Lung (tissue), 17 donors: ENCODE measurements at places on chromosomes 5 and 9. TPM values are rescaled to one million over a fixed set of nuclear protein-coding genes. Genes with fewer than 3 reads are reported as not detected.

GRCh38 chr9:131276891-131277286, 579 bp upstream of the FAM78A start:
- no peaks in the 10 kb centered on the region for H3K36me3 ChIP-seq
- H3K4me1 ChIP-seq: no peaks in the 10 kb centered on the region
- no peak for DNase-seq
- H3K27me3 ChIP-seq: peaks cover 21% of the 10 kb centered on the region
- peak overlapping the region; percentile 95 for H3K27ac ChIP-seq

GRCh38 chr5:164345173-164345849, 839.9 kb downstream of the MAT2B start:
- H3K27me3 ChIP-seq: no peaks in the 10 kb centered on the region
- H3K36me3 ChIP-seq: no peaks in the 10 kb centered on the region
- H3K4me3 ChIP-seq: no peak overlapping the region
- DNase-seq: no peak
- no peak overlapping the region for H3K27ac ChIP-seq
- H3K4me1 ChIP-seq: no peaks in the 10 kb centered on the region

DNA sequence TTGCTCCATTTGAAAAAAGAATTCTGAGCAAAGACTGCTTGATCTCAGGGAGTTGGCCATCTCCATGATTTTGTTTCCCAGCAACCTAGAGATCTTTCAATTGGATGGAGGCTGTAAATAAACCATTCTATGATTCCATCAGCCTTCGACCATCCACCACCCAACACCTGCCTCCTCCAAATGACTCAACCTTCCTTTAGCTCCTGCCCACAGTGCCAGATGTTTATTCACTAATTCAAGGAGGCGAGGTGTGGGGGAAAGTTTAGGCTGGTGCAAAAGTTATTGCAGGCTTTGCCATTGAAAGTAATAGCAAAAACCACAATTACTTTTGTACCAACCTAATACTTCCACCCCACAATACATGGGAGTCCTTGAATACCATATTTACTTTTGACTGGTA, 327.5 kb downstream of the CAAP1 start:
- no peak for DNase-seq
- no peaks in the 10 kb centered on the region for H3K36me3 ChIP-seq
- no peaks in the 10 kb centered on the region for H3K27me3 ChIP-seq
- peaks cover 3% of the 10 kb centered on the region for H3K4me1 ChIP-seq
- H3K27ac ChIP-seq: no peak overlapping the region

- H3K27ac ChIP-seq: no peak overlapping the region
- no peaks in the 10 kb centered on the region for H3K36me3 ChIP-seq
- H3K27me3 ChIP-seq: no peaks in the 10 kb centered on the region
- DNase-seq: no peak
- H3K4me1 ChIP-seq: no peaks in the 10 kb centered on the region
Observed at GRCh38 chr5:98631311-98632054, 142.0 kb upstream of the RGMB start.

DNA sequence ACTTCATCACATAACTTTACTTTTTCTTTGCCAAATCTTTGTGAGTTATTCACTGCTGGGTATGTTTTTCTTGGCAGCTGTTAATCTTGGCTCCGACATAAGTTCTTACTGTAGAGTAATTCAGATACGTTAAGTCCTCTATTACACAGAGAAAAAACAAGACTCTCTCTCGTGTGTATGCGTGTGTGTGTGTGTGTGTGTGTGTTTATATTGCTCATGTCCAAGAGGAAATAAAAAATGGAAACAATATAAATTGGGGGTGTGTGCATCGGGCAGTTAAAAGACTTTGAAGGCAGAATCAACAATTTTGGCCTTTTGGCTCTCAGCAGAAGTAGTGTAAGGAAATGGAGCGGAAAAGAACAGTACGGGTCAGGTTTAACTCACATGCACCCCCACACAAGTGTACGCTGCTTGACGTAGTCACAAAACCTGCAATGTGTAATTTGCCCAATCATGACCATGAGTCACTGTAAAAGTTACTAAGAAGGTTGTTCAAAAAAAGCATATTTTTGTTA, 67.2 kb upstream of the IFNE start:
- H3K27me3 ChIP-seq: peaks cover 9% of the 10 kb centered on the region
- H3K27ac ChIP-seq: no peak overlapping the region
- H3K4me3 ChIP-seq: no peak overlapping the region
- DNase-seq: peak; percentile 86
- no peaks in the 10 kb centered on the region for H3K36me3 ChIP-seq

- H3K27ac ChIP-seq: no peak overlapping the region
- H3K4me1 ChIP-seq: peaks cover 54% of the 10 kb centered on the region
- no peaks in the 10 kb centered on the region for H3K27me3 ChIP-seq
- peaks cover 6% of the 10 kb centered on the region for H3K36me3 ChIP-seq
- peak; percentile 56 for DNase-seq
Observed at GRCh38 chr5:78889369-78890140, 95.6 kb downstream of the ARSB start.

DNA sequence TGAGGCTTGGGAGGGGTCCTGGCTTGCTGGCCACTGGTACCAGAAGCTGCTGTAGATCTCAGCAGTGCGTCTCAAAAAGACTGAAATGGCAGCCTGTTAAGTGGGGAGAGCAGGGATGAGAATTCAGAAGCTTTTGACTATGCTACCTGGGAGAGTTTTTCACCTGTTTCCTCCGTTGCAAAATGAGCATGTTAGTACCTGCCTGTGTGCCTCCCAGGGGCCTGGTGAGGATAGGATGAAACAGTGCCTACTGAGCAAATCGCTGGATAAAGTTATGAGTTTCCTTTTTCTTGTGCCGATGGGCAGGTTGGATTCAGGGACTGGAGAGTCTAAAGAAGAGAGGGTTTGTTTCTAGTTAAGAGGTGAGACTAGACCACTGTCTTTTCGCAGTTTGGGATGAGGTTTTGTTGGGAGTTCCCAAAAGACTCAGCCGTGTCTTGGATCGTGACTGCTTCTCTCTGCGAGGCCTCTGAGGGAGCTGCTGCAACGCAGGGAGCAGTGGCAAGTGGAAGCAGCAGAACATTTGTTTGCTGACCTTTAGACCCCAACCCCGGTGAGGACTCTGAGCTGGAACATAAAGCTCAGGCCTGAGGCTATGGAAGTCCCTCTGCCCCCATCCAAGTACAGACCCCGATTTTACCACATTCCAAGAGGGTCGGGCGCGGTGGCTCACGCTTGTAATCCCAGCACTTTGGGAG, 1.4 kb downstream of the RALGPS1 start:
- H3K36me3 ChIP-seq: no peaks in the 10 kb centered on the region
- no peak overlapping the region for H3K4me3 ChIP-seq
- no peaks in the 10 kb centered on the region for H3K27me3 ChIP-seq
- DNase-seq: no peak

- H3K36me3 ChIP-seq: peaks cover 5% of the 10 kb centered on the region
- H3K4me1 ChIP-seq: no peaks in the 10 kb centered on the region
- H3K4me3 ChIP-seq: no peak overlapping the region
- no peaks in the 10 kb centered on the region for H3K27me3 ChIP-seq
Observed at GRCh38 chr5:34843497-34843896, 4.5 kb downstream of the TTC23L start.

- H3K4me1 ChIP-seq: no peaks in the 10 kb centered on the region
- H3K27ac ChIP-seq: no peak overlapping the region
- no peaks in the 10 kb centered on the region for H3K27me3 ChIP-seq
- H3K4me3 ChIP-seq: no peak overlapping the region
- no peak for DNase-seq
- H3K36me3 ChIP-seq: no peaks in the 10 kb centered on the region
Observed at GRCh38 chr5:143601917-143602333, 198.4 kb upstream of the NR3C1 start.

- no peaks in the 10 kb centered on the region for H3K36me3 ChIP-seq
- no peak overlapping the region for H3K27ac ChIP-seq
- no peak overlapping the region for H3K4me3 ChIP-seq
- H3K4me1 ChIP-seq: no peaks in the 10 kb centered on the region
Observed at GRCh38 chr9:137439158-137439714, 1.9 kb downstream of the ENTPD8 start.

DNA sequence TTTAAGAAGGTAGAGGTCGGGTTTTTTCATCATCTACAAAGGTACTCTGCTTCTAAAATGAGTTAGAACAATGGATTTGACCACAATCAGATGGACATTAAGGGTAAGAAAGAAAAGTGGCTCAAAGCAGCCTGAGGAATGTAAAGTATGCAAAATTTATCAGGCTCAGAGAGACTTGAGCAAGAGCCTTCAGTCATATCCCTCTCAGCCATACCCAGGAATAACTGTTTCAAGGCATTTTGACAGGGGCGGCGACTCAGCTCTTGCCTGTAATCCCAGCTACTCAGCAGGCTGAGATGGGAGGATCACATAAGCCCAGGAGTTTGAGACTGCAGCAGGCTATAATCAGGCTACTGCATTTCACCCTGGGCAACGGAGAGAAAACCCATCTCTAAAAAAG, 38.8 kb upstream of the ANXA2R start:
- H3K36me3 ChIP-seq: peaks cover 12% of the 10 kb centered on the region
- H3K27ac ChIP-seq: no peak overlapping the region
- no peaks in the 10 kb centered on the region for H3K4me1 ChIP-seq

GRCh38 chr5:22852807-22853660, at the start of gene CDH12:
CDH12 (minus strand) TSS chr5:22853344.
- H3K36me3 ChIP-seq: no peaks in the 10 kb centered on the region
- H3K27ac ChIP-seq: no peak within 1 kb of the TSS
- peak; percentile 52 for DNase-seq
- no peak within 1 kb of the TSS for H3K4me3 ChIP-seq
- peaks cover 30% of the 10 kb centered on the region for H3K27me3 ChIP-seq
- H3K4me1 ChIP-seq: no peaks in the 10 kb centered on the region

- DNase-seq: no peak
- no peak overlapping the region for H3K27ac ChIP-seq
- H3K27me3 ChIP-seq: no peaks in the 10 kb centered on the region
- H3K36me3 ChIP-seq: no peaks in the 10 kb centered on the region
- H3K4me3 ChIP-seq: no peak overlapping the region
- peaks cover 15% of the 10 kb centered on the region for H3K4me1 ChIP-seq
Observed at GRCh38 chr5:65475895-65476294, 5.8 kb downstream of the ADAMTS6 start.

GRCh38 chr5:125376059-125376641, 629.7 kb upstream of the ZNF608 start:
- no peak for DNase-seq
- H3K27ac ChIP-seq: no peak overlapping the region
- H3K36me3 ChIP-seq: no peaks in the 10 kb centered on the region
- H3K4me1 ChIP-seq: no peaks in the 10 kb centered on the region
- H3K4me3 ChIP-seq: no peak overlapping the region

DNA sequence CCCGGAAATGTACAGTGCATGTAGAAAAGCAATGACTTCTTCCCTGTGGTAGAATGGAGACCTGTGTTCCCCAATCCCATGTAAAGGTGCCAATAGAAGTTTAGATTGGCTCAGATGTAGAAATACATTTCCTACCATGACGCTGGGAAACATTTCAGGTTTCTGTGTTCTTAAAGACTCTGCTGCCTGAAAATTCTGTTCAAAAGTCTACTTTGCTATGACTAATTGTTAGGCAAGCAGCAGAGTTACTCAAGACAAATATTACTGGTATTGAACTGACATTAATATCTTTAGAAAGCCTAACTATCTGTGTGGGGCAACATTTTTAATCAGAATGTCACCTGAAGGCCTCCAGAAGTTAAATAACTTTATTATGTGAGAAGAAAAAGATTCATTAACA, 75.5 kb upstream of the ELL2 start:
- H3K27me3 ChIP-seq: no peaks in the 10 kb centered on the region
- no peaks in the 10 kb centered on the region for H3K36me3 ChIP-seq
- H3K27ac ChIP-seq: no peak overlapping the region
- H3K4me3 ChIP-seq: no peak overlapping the region

DNA sequence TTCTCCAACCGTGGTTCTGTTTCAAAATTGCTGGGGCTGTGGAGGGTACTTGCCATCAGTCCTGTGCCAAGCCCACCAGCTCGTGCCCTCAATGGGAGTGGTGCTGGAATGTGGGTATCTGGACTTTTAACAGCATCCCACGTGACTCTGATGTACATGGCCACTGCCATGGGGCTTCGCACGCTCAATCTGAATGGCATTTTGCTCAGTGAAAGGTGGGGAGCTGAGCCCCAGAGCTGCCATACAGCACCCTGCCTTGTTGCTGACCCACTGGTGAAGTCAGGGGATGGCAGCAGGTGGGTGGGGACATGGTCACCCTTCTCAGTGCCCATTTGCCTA, 16.6 kb upstream of the SYNPO start:
- peak overlapping the region; percentile 80 for H3K27ac ChIP-seq
- no peak for DNase-seq
- H3K36me3 ChIP-seq: no peaks in the 10 kb centered on the region
- H3K4me1 ChIP-seq: peaks cover 12% of the 10 kb centered on the region

DNA sequence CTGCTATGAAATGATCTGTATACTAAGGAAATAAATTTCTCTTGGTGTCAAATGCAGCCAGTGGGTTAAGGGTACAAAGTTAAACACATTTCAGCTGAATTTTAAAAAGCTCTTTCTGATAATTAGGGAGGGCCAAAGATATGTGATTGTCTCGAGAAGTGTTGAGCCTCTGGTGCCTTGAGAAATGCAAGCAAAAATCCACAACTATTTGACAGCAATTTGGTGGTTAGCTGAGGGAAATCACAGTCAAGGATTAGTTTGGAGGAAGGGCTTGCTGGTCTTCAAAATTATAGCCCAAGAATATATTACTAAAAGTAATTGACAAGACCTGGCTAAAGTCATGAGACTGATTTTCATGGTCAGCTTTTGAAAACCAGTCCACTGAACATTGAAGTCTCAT, 255.7 kb upstream of the PPP1R2B start:
- no peaks in the 10 kb centered on the region for H3K27me3 ChIP-seq
- H3K27ac ChIP-seq: no peak overlapping the region
- no peak overlapping the region for H3K4me3 ChIP-seq
- no peak for DNase-seq
- H3K4me1 ChIP-seq: peaks cover 27% of the 10 kb centered on the region

ADRB2 gene
- total RNA-seq: 8.0 TPM

PCDHA13 gene
- 0.77 TPM for total RNA-seq

CKMT2 gene
- 2.8 TPM for total RNA-seq

CARTPT gene
- total RNA-seq: not detected

WDR38 gene
- total RNA-seq: 28.9 TPM

NPR3 gene
- 86.9 TPM for total RNA-seq

IZUMO3 gene
- total RNA-seq: not detected

FAM221B gene
- 0.25 TPM for total RNA-seq

BNC2 gene
- total RNA-seq: 23.2 TPM

MSX2 gene
- total RNA-seq: 2.1 TPM

LHX3 gene
- not detected for total RNA-seq
